Endothelial cell (in vitro differentiated cells): ENCODE measurements at places on chromosomes 7 and 10. TPM values are rescaled to one million over a fixed set of nuclear protein-coding genes. Genes with fewer than 3 reads are reported as not detected.
A peak's percentile ranks its signal among the peaks of the same experiment; 100 is the strongest.

Gene FMC1
- 9.0 TPM for total RNA-seq

Gene DOCK1
- total RNA-seq: 116 TPM

Gene VAX1
- 26.3 TPM for total RNA-seq

DNA sequence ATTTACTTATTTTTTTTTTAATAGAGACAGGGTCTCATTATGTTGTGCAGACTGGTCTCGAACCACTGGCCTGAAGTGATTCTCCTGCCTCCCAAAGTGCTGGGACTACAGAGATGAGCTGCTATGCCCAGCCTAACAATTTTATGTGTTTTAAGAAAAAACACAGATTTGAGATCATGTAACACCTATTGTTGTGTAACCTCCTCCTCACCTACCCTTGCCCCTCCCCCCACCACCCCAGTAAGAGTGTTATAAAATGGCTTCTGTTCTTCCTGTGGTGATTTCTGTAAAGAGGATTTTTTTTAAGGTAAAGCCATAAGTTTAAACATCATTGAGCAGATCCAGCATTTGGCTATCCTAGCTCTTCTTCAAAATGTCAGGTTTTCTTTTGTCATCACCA, 7.6 kb downstream of the ARMC10 start:
- DNase-seq: no peak

- DNase-seq: no peak
These were observed 34.8 kb upstream of the FEZF1 start for GRCh38 chr7:122339145-122339904.

- DNase-seq: no peak
These were observed 3.1 kb upstream of the PTPRE start for GRCh38 chr10:127903789-127904188.

GRCh38 chr7:44148166-44148565, 7.0 kb upstream of the MYL7 start:
- no peak for DNase-seq

DNA sequence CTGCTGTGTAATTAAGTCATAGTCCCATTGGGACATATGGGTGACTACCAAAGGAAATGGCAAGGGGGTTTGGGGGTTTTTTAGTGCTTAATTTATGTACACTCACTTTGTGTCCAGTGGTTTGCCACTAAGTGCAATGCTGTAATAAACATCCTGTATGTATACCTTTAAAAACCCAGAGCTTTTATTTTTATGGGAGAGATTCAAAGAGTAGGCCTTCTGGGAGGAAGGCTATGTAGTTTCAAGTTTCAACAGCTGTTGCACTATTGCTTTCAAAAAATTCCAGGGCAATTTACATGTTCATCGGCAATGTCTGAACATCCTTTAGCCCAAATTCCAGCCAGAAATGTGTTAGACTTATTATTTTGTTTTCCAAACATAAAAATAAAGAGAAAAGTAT, 744.7 kb downstream of the XPNPEP1 start:
- DNase-seq: no peak

DNA sequence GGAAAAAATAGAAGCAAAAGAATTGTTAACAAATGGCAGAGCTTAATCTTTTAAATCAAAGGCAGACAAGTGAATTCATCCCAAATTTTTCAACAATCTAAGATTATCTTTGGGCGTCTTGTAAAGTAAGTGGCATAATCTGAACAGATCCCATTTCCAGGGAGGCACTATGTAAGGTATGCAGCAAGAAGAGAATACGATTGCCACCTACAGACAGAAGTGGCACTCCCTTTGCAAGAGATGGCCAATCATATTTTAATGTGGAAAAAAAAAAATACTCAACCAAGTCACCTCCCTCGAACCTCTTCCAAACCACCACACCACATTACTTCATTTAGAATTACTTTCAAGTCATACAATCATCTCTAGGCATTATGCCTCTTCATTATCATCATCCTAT, 4.0 kb downstream of the GFRA1 start:
- no peak for DNase-seq

DNA sequence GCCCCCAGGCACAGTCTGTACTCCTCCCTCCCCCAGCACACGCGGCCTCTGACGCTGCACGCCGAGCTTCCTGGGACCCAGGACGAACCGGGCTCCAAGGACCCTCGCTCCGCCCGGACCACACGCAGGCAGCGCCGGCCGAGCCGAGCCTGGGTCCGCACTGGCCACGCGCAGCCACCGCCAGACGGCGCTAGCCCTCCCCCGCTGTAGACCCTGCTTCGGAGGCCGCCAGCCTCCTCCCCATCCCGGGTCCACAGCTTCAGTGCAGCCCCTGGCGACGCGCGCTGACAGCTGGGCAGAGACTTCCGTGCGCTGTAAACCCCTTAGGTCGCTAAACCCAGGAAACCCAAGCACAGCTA, 936 bp upstream of the TCERG1L start:
- DNase-seq: no peak

GRCh38 chr10:96201525-96201924, 69.8 kb downstream of the BLNK start:
- no peak for DNase-seq

GRCh38 chr7:98249106-98249505, 2.9 kb downstream of the TECPR1 start:
- DNase-seq: peak; percentile 39

DNA sequence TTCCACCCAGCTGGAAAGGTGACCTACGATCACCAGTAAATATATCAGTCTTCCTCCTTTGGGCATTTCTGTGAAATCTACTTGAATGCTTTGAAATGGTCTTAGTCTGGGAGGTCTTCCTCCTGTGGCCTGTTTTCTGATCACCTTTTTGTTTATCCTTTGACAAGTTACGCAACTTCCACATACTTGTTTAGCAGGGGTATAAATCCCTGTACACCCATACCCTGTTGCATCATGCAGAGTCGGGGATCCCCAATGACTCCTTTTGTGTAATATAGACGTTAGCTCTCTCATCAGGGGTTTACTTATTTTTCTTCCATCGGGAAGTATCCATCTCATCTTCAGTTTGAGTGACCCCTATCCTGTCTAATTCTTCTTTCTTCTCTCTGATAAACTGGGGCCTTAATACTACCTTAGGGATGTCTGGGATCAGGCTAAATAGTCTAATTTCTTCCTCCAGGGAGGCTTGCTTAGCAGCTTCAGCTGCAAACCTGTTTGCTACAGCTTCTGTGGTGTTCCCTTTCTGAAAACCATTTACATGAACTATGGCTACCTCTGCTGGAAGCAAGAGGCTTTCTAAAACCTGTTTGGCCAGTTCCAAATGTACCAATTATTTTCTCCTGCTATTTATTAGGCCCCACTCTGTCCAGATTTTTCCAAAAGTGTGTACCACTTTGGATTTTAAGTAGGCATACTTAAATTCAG, 25.8 kb downstream of the MAPK8 start:
- DNase-seq: no peak

DNA sequence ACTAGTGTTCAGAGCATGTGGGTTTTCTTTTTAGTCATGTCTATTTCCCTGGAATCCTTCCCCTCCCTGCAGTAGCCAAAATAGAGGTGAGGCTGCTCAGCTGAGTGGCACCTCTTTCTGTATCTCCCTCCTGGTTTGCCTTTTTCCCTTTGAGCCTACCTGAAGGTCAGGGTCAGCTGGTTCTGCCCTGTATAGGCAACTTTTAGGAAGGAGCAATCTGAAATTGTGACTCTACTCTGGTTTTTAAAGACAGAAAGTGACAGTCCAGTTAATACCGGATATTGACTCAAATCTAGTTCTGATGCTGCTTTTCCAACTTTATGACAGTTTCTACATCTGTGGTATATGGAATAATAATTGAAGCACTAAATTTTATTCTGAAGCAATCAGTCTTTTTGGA, 26.0 kb downstream of the CCM2 start:
- no peak for DNase-seq
